ENCODE measurements at places on chromosomes 7 and 10.

DNA sequence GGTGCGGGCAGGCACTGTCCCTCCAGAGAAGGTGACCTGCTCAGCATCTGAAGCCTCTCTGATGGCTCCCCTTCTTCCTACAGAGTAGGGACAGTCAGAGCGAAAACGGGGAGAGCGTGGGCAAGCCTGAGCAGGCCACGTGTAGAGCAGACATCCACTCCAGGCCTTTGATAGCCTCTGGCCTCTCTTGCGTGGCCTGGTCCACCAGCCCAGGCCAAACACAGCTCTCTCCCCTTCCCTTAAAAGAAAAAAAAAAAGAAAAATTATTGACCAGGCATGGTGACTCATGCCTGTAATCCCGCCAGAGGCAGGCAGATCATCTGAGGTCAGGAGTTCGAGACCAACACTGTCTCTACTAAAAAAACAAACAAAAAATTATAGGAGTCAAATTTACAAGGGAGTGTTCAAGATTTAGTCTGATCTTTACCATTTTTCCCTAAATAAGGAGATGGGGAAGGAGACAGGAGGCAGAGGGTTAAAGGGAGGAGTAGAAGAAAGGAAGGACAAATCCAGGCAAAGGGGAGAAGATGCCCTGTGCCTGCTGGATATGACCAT lies 84.8 kb downstream of the PLXNA4 start:
- DNase-seq: no peak

DNA sequence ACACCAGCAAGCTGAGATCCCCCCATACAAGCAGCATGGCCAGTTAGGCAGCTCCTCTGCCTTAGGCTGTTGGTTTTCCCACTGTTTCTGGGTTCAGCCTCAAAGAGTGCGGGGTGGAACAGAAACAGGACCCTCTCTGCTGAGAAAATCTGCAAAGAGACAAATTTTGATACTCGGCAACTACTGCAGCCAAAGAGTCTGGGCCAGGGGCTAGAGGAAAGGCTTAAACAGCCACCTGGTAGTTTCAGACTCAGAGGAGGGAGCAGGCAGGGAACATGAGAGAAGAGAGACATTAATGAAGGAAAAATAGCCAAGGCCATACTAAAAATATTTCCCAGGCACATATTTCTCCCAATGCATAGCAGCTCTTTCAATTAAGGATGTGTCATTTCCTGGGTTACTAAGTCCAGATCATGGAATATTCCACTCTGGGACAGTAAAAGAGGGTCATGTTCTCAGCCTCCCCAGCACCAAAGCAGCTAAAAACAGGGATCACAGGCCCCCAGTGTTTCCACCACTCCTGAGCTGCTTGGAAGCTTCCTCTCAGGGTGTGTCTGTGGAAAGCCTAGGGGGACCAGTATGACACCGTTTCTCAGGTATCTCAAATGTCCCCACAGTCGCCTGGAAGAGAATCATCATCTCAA lies 29.8 kb downstream of the PDLIM1 start:
- DNase-seq: no peak

DNA sequence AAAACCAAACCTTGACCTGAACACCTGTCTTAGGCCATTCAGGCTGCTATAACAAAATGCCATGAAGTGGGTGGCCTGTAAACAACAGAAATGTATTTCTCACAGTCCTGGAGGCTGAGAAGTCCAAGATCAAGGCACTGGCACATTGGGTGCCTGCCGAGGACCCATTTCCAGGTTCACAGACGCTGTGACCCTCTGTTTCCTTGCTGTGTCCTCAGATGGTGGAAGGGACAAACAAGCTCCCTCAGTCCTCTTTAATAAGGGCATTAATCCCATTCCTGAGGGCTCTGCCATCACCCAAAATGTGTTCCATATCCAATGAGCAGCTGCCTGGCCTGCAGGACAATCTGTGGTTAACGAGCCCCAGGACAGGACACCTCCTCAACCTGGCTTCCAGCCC lies 67.6 kb downstream of the ITGB1 start:
- DNase-seq: no peak

GRCh38 chr10:30392564-30392990 lies 41.4 kb upstream of the MAP3K8 start:
- peak; percentile 85 for DNase-seq

GRCh38 chr7:3955751-3956696 lies 655.0 kb downstream of the SDK1 start:
- DNase-seq: no peak

DNA sequence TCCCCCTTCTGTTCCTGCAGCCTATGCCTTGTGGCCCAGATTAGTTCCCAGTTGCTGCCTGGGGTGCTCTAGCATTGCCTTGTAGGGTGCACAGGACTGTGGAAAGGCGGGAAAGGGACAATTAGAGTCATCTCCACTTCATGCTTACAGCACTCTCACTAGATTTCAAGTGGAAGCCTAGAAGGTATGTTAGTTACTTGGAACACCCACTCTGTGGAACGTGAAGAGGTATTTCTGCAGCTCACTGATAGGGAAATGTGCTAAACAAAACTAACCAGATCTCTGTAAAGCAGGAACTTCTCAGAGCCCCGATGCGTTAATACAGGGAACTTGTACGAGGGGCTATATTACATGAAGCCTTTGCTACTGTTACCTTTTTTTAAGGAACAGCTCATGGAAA lies 19.4 kb downstream of the STMP1 start:
- no peak for DNase-seq

DNA sequence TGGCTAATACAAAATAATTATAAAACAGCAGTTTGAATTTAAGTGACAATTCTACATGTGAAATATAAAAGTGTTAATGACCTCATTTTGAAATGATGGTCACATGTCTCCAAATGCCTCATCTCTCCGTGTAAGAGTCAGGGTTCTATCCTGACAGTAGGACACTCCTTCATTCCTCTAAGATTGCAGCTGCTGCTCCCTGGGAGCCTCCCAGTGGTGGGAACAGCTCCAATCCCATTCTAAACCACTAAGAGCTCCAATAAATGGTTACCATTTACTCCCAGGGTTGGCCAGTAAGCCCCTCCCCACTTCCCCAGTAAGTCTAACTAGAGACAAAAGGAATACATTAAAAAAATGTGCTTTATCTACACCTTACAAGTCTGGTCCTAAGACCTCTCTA lies 344.6 kb upstream of the AOAH start:
- no peak for DNase-seq

GRCh38 chr10:63812501-63812900 lies 291.3 kb downstream of the REEP3 start:
- no peak for DNase-seq

GRCh38 chr10:73998929-73999691 lies 1.2 kb downstream of the VCL start:
- peak; percentile 74 for DNase-seq

- DNase-seq: peak; percentile 76
Observed at GRCh38 chr7:732094-732541, 5.0 kb upstream of the PRKAR1B start.

DNA sequence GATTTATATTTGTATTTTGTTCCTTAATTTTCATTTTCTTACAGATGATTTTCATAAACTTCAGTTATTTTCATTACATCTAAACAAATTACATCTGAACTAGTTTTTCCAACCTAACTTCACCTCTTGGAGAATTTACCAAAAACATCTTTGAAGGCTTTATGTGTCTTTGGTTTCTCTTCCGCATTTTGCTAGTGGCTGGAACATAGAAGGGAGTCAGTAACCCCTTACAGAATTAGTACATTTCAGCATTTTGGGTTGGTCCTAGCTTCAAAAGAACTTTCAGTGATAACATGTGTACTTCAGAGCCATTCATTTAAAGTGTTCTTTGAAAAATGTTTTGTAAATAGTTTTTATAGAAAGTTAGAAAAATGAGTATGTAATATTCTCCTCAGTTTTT lies 169.8 kb upstream of the MTPN start:
- DNase-seq: no peak

DNA sequence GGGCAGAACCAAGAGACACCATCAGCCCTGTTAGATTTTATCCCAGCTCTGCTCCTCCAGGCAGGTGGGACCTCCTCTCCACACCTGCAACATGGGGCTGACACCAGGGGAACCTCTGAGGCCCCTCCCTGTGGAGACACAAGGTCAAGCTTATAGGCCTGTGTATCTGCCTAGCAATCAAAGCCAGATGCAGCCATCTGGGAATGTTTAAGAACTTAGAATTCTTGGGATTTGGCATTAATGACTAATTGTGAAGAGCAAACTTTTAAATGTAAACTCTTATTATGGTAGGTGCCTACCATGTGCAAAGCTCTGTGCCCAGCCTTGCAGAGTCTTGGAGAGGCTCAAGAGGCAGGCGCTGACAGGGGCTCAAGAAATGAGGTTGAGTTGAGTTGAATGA lies 52.1 kb downstream of the TBATA start:
- no peak for DNase-seq

GRCh38 chr7:3973264-3973663 lies 672.2 kb downstream of the SDK1 start:
- DNase-seq: no peak

- no peak for DNase-seq
Observed at GRCh38 chr7:139004321-139005090, 23.3 kb upstream of the KIAA1549 start.

- DNase-seq: no peak
Observed at GRCh38 chr10:28354511-28354910, 51.6 kb upstream of the MPP7 start.

- no peak for DNase-seq
Observed at GRCh38 chr10:88794731-88795130, 7.8 kb upstream of the LIPM start.

DNA sequence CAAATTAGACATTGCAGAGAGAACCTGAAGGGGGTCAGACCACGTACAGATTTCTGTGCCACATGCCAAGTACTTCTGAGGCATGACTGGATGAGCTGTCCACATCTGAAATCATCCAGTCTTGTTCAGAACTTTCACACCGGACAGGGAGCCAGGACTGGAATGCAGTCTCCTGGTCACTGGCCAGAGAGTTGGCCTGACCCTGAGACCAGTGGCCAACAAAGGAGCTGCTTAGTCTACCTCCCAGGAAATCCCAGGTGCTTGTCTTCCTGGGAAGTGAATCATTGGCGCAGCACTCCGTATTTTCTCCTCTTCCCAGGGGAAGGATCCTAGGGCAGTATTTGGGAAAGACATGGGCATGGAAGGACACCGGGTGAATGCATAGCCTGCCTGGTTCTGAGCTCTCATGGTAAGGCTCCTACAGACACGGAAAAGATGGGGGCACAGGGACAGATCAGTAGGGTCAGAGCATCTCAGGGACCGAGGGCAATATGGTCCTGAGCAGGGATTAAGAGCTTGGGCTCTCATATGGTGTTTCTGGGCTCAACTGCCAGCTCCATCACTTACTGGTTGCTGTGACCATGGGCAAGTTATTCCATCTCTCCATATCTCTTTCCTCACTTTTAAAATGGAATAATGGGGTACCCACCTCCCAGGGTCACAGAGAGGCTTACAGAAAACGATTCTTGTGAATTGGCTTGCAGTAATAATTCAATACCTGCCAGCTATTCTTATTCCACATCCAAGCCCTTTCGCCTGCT lies 1.3 kb upstream of the SCD start:
- DNase-seq: no peak

DNA sequence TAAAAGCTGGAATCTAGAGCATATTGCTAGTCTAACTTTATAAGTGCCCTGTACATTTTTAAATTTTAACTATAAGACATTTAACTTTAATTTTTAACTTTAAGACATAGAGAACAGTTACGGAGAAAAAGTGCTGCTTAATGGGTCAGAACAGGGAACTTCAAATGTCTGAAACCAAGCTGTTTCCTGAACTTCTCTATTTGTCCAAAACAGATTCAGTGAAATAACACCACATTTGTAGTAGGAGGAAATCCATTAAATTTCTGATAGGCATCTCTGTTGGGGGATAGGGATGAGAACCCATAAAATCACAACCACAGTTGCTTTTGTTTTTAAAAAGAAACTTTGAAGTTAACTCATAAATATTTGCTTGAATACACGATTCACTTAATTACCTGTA lies 170.8 kb upstream of the ANK3 start:
- DNase-seq: no peak

DNA sequence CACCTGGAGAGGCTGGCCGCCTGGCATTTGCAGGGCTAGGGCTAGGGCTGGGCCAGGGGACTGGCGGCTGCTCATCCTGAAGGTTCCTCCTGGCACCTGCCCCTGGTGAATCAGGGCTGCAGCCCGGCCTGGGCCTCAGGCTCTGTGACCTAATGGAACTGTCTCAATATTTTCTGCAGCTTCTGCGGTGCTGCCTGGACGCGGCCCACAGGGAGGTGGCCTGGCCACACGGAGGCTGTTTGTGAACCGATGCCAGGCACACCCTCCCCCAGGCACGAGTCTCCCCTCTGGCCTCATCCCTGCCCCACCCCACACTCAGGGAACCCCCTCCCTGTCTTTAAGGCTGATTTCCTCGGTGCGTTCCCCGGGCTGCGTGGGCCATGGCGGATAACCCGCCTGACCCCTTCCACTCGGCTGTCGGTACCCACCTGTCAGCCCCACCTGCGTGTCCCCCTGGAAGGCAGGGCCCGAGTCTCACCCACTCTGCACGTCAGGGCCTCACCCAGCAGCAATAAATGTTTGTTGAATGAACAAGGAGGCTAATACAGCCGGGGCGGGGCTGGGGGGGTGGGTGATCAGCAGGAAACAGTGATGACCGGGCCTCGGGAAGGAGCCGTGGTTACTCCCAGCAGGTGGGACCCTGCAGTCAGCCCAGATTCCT lies 54.5 kb upstream of the DNAJB6 start:
- DNase-seq: no peak

DNA sequence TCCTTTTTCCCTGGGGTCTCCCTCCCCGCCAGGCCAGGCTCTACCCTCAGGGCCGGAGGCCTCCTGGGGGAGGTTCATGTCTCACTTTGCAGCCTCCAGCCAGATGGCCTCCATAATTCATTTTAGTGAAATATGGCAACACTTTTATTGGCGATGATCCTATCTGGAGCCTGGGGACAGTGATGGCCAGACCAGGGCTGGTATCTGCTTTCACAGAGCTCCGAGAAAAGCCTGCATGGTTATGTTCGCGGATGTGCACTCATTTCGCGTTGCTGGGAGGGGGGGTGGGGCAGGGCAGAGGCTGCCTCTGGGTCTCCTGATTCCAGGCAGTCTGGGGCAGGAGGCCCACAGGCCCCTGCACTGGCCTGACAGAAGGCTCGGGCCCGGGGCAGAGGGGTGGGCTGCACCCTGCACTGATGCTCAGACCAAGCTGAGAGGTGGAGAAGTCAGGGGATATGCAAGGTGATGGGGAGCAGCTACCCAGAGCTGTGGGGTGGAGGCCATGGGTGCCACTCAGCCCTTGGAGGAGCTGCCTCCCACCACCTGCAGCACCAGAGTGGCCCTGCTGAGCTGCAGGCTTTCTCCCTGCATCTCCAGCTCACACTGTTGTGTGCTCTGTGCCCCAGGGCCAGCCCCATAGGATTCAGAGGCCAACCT lies 85.3 kb upstream of the RET start:
- DNase-seq: no peak

DNA sequence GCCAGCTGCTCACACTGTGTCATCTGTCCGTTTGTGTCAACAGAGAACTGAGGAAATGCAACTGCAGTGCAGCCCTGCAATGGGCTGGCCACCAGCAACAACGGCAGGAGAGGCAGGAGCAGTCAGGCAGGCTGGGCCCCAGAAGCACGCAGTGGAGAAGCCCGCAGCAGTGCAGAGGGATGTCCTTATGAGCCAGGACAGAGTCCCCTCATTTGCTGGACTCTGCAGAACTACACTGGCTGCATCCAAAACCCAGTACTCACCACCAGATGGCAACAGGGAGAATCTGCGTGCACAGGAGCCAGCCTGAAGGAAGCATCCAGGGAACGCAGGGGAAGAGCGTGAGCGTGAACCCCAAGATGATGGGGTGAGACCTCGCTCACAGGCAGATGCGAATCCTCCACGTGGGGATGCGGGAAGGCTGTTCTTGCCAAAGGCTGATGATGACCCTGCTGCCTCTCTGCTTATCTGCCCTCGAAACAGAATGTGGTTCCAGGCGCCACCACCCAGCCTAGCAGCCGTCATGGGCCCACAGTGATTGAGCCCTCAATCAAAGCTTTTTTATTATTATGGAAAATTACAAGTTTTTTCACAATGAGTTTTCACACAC lies 232.1 kb downstream of the PTPRN2 start:
- no peak for DNase-seq

All from upper lobe of right lung (tissue), 1 donor.